ENCODE measurements at places on chromosomes 5 and 9. TPM values are rescaled to one million over a fixed set of nuclear protein-coding genes. Genes with fewer than 3 reads are reported as not detected.

Gene WWC1
- total RNA-seq = 4.2 TPM

Gene SLC34A1
- not detected for total RNA-seq

Gene SPINK6
- not detected for total RNA-seq

Gene ADAMTSL1
- total RNA-seq = 3.4 TPM

Gene NUTM2F
- total RNA-seq = not detected

Gene CD274
- total RNA-seq = 1.0 TPM

Gene DIPK1B
- 3.9 TPM for total RNA-seq

Gene CYLC2
- not detected for total RNA-seq

Gene FCN2
- 1.2 TPM for total RNA-seq

Gene ANKRD34B
- total RNA-seq = 0.10 TPM

Gene FGF10
- 24.0 TPM for total RNA-seq

Gene SMIM33
- not detected for total RNA-seq

Gene PCDHGB7
- total RNA-seq = 8.1 TPM

Gene SLC34A3
- not detected for total RNA-seq

Gene RANBP17
- total RNA-seq = 5.2 TPM

Gene ISL1
- total RNA-seq = 0.29 TPM

Gene FOXD4L6
- not detected for total RNA-seq

Gene SAXO1
- not detected for total RNA-seq

Gene PCDHA4
- total RNA-seq = 0.32 TPM

Gene SLC6A19
- total RNA-seq = 0.32 TPM

Gene CAMSAP1
- total RNA-seq = 35.3 TPM

Gene ELOVL7
- total RNA-seq = 5.6 TPM

Gene TEK
- 16.3 TPM for total RNA-seq

Gene TOR2A
- 8.6 TPM for total RNA-seq

Gene IQGAP2
- total RNA-seq = 28.5 TPM

Gene GCNT1
- total RNA-seq = 15.3 TPM

Gene GRXCR2
- total RNA-seq = not detected

Gene TAS2R1
- total RNA-seq = not detected

Gene SLC25A2
- total RNA-seq = 0.61 TPM

Gene SLC45A2
- total RNA-seq = not detected

Gene BARHL1
- not detected for total RNA-seq
